ENCODE measurements at places on chromosomes 11 and 22.

GRCh38 chr11:21369947-21370346, 700.6 kb downstream of the NELL1 start:
- DNase-seq = no peak

- peak; percentile 38 for DNase-seq
These were observed 3.7 kb upstream of the RPS6KA4 start for GRCh38 chr11:64355078-64355940.

GRCh38 chr11:77206264-77207018, 78.4 kb downstream of the MYO7A start:
- no peak for DNase-seq

- no peak for DNase-seq
These were observed 274.0 kb downstream of the SOX6 start for GRCh38 chr11:16082095-16083055.

DNA sequence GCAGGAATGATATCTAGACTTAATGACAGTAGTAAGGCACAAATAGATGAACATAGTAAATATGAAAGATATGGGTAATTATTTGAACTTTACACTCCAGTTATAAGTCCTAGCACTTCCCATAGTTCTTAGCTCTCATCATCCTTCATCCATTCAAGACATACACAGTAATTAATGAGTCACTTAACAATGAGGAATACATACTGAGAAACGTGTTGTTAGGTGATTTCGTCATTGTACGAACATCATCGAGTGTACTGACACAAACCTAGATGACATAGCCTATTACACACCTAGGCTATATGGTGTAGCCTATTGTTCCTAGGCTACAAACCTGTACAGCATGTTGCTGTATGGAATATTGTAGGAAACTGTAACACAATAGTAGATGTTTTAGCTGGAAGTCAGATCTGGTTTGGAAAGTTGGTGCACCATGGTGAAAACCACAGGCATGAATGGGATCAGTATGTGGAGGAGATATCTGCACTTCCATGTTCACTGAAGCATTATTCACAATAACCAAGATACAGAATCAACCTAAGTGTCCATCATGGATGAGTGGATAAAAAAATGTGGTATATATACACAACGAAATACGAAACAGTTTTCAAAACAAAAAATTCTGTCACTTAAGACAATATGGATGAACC, 229.9 kb upstream of the PITPNB start:
- DNase-seq = no peak

GRCh38 chr22:17257121-17258001, 38.1 kb upstream of the ADA2 start:
- no peak for DNase-seq

- DNase-seq = no peak
These were observed 4.8 kb downstream of the ROBO4 start for GRCh38 chr11:124892750-124893454.

DNA sequence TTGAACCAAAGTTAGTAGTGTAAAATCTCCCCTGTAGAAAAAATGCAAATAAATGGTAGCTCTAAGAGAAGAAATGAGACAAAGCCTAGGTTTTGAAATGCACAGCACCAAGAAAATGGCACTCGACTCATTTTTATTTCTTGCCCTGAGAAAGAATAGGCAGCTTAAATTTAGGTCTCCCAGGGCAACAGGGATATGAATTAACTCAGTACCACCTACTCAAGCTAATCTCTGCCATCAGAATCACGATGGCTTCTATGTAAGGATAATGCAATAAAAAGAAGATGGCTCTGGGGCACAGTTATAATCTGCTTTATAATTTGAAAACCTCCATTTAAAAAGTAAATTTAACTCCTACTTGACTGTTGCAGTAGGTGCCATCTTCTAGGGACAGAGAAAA, 1784.3 kb downstream of the LRRC4C start:
- no peak for DNase-seq

Data from activated gamma-delta T cell treated with Interleukin-2 at 50 U/mL for 16 hours (primary cell).